ENCODE measurements at places on chromosomes 7 and 10. TPM values are rescaled to one million over a fixed set of nuclear protein-coding genes. Genes with fewer than 3 reads are reported as not detected.
A peak's percentile ranks its signal among the peaks of the same experiment; 100 is the strongest.

- no peak for DNase-seq
- no peak overlapping the region for H3K4me3 ChIP-seq
- no peaks in the 10 kb centered on the region for H3K4me1 ChIP-seq
- no peak overlapping the region for H3K27ac ChIP-seq
- no peaks in the 10 kb centered on the region for H3K36me3 ChIP-seq
Measured at GRCh38 chr7:85094046-85094725, 92.7 kb downstream of the SEMA3D start.

DNA sequence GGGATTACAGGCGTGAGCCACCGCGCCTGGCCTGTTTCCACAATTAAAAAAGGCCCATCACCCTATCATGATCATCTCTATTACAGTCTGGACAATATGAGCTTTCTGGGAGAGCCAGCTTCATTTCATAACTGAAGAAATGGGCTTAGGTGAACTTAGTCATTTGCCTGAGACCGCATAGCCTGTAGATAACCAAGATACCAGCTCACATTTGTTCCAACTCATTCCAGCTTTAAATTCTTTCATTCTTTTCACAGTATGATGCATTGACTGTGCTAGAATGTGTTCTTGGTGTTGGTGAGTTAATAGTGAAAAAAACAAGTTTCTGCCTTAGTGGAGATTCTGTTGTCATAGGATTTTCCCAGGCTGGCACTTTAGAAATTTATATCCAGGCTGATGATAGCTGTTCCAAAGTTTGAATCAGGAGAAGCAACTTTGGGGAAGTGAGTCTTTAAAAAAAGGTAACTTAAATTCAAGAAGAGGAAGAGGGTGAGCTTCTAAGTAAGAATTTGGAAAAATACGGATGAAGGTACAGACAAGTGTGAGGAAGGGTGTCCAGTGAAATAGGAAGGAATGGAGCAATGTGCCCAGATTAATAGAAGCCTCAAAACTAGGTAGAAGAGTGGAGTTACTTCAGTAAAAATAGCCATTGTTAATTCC is 2.1 kb upstream of the H2AZ2 start:
- no peaks in the 10 kb centered on the region for H3K4me1 ChIP-seq
- no peak overlapping the region for H3K27ac ChIP-seq
- peak overlapping the region; percentile 99 for H3K4me3 ChIP-seq

The APBB1IP gene
- total RNA-seq = not detected

The PLXDC2 gene
- total RNA-seq = 38.7 TPM
